ENCODE measurements at places on chromosomes 11 and 22.

DNA sequence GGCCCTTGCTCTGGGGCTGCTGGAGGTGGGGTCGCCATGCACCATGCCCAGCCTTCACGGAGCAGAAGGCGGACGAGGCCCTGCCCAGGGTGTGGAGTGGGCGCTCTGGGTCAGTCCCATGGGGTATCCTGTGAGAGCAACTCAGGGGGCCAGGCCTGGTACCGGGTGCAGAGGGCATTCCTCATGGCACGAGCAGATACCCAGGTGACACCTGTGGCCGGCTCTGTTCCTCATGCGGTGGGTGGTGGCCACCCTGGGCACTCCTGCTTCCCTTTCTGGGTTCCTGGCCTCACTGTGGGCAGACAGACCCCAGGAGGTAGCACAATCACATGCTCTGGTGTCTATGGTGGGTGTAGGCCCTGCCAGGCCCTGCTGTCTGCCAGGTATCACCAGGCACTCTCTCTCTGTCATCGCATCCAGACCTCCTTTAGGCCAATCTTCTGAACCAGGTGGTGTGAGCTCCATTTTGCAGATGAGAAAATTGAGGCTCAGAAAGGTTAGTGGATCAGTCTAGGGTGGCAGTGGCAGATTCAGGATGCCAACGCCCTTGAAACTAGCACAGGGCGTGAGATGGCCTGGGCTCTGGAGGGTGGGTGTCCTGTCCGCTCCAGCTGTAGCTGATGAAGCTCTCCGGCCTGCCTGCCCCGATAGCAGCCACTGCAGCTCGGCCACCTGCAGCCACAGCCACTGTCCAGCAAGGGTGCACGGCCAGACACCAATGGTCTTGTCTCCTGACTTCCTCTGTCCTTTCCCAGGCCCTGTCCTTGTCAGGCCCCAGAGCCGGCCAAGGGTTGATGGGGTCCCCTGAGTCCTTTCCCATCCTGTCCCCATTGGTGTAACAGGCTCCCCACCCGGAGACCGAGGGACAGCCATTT is 15.1 kb downstream of the DGKZ start:
- DNase-seq = no peak
- H3K27ac ChIP-seq = peak overlapping the region; percentile 71
- H3K36me3 ChIP-seq = no peaks in the 10 kb centered on the region
- H3K4me3 ChIP-seq = no peak overlapping the region

DNA sequence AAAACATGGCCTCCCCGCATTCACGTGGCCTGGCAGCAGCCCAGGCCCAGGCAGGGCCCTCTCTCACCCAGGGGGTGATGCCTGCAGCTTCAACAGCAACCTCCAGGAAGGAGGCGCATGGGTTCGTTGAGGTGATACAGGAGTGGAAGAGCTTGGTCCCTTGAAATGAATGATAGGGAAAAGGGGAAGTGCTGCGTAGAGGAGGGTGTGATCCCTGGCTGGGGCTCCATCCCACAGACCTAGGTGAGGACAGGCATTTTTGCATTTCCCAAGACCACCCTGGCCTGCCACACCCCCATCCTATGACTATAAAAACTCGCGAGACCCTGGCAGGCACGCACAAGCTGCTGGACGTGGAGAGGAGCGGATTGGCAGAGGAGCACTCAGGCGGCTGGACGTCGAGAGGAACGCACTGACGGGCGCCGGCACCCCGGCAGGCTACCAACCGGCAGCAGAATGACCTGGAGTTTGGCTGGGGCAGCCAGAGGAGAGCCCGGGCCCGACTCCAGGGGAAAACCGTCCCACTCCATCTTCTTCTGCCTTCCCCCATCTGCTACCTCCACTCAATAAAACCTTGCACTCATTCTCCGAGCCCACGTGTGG is 32.6 kb downstream of the RTN4R start:
- no peak overlapping the region for H3K4me3 ChIP-seq
- H3K4me1 ChIP-seq = peaks cover 11% of the 10 kb centered on the region
- DNase-seq = no peak
- H3K36me3 ChIP-seq = no peaks in the 10 kb centered on the region

DNA sequence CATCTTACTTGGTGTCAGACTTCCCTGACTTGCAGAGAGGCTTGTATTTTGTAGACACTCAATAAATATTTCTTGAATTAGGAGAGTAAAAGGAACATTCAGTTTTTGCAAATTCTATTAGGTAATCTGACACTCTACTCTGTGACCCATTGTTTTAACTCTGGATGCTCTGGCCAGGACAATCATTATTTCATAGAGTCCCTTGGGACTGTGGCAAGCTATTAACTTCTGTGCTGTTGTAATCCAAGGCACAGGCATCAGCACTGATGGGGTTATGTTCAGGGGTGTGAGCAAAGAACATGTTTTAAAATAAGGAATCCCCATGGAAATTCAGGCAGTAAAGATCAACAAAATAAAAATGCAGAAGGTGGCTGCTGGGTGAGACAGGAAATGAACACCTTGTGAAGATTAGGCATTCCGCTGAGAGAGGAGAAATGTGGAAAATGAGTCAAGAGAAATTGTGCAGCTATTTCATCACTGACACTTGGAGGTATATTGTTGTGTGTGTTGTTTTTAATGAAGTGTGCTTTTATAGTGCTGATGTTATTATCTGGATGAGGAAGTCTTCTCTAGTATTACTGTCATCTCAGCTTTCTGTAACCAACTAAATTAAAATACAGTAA is 175.2 kb downstream of the WNT11 start:
- H3K36me3 ChIP-seq = no peaks in the 10 kb centered on the region
- DNase-seq = no peak
- no peak overlapping the region for H3K4me3 ChIP-seq
- peak overlapping the region; percentile 86 for H3K27ac ChIP-seq

- peak overlapping the region; percentile 90 for H3K27ac ChIP-seq
- peak; percentile 82 for DNase-seq
- H3K36me3 ChIP-seq = no peaks in the 10 kb centered on the region
- no peak overlapping the region for H3K4me3 ChIP-seq
- peaks cover 2% of the 10 kb centered on the region for H3K4me1 ChIP-seq
- H3K27me3 ChIP-seq = no peaks in the 10 kb centered on the region
Observed at GRCh38 chr11:105937738-105938137, 84.3 kb downstream of the MSANTD4 start.

- no peak overlapping the region for H3K27ac ChIP-seq
- DNase-seq = no peak
- peaks cover 2% of the 10 kb centered on the region for H3K4me1 ChIP-seq
- H3K36me3 ChIP-seq = no peaks in the 10 kb centered on the region
Observed at GRCh38 chr11:78651923-78652842, 77.5 kb upstream of the NARS2 start.

DNA sequence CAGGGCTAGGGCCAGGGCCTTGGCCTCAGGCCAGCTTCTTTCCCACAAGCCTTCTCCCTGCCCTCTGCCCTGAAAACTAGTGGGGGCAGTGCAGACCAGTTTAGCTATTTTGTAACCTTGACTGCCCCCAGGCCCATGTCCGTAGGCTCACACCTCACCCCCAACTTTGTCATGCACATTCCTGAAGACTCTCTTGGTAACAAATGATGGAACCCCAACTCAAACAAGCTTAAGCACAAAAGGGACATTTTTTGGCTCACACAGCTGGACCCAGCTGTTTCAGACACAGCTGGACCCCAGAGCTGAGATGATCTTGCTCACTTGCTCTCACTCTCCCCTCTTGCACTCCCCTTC is 46.6 kb downstream of the KCNQ1OT1 start:
- peaks cover 2% of the 10 kb centered on the region for H3K4me1 ChIP-seq
- no peak overlapping the region for H3K27ac ChIP-seq
- no peaks in the 10 kb centered on the region for H3K27me3 ChIP-seq
- peaks cover 7% of the 10 kb centered on the region for H3K36me3 ChIP-seq
- no peak for DNase-seq
- no peak overlapping the region for H3K4me3 ChIP-seq

GRCh38 chr11:100684101-100685065 is 2.7 kb upstream of the ARHGAP42 start:
- H3K27me3 ChIP-seq = no peaks in the 10 kb centered on the region
- H3K27ac ChIP-seq = peak overlapping the region; percentile 40
- no peak overlapping the region for H3K4me3 ChIP-seq
- no peaks in the 10 kb centered on the region for H3K36me3 ChIP-seq
- no peak for DNase-seq
- no peaks in the 10 kb centered on the region for H3K4me1 ChIP-seq

DNA sequence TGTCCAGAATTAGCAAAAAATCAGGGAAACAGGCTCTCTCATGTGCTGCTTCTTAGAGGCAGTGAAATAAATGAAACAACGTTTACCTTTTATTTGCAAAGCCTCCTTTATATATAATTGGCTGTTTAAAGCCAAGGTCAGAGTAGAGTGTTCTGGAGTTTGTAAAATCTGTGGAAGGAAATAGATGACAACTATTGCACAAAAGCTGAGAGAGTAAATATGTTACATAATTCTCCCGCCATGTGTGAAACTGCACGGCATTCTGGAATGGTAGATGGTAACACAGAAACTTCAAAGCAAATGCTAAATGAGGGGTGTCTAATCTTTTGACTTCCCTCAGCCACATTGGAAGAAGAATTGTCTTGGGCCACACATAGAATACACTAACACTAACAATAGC is 51.5 kb upstream of the FGF3 start:
- peaks cover 5% of the 10 kb centered on the region for H3K4me1 ChIP-seq
- H3K27ac ChIP-seq = no peak overlapping the region
- H3K27me3 ChIP-seq = peaks cover 65% of the 10 kb centered on the region
- no peak overlapping the region for H3K4me3 ChIP-seq
- H3K36me3 ChIP-seq = no peaks in the 10 kb centered on the region

GRCh38 chr11:78199015-78199652 is 10.4 kb downstream of the USP35 start:
- peaks cover 65% of the 10 kb centered on the region for H3K36me3 ChIP-seq
- H3K4me3 ChIP-seq = no peak overlapping the region
- no peak for DNase-seq
- peaks cover 5% of the 10 kb centered on the region for H3K4me1 ChIP-seq
- no peaks in the 10 kb centered on the region for H3K27me3 ChIP-seq

DNA sequence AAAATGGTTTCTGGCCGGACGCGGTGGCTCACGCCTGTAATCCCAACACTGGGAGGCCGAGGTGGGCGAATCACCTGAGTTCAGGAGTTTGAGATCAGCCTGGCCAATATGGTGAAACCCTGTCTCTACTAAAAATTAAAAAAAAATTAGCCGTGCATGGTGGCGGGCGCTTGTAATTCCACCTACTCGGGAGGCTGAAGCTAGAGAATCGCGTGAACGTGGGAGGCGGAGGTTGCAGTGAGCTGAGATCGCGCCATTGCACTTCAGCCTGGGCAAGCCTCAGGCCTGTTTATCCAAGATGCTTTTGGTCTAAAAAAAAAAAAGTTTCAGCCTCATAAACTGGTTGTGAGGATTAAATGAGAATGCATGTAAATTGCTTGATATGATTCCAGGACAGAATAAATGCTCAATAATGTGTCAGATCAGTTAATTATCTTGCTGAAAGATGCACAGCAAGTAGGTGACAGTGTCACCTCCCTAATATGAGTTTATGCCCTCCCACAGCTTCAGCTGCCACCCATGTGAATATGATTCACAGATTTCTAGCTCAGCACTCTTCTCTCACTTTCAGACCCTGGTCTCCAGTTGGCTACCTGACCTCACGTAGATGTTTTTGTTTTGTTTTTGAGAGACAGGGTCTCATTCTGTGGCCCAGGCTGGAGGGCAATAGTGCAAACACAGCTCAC is 1.1 kb upstream of the ALG8 start:
- peaks cover 12% of the 10 kb centered on the region for H3K36me3 ChIP-seq
- H3K27me3 ChIP-seq = no peaks in the 10 kb centered on the region
- peaks cover 2% of the 10 kb centered on the region for H3K4me1 ChIP-seq
- H3K4me3 ChIP-seq = no peak overlapping the region
- DNase-seq = no peak

- no peak overlapping the region for H3K27ac ChIP-seq
- H3K27me3 ChIP-seq = no peaks in the 10 kb centered on the region
- H3K4me1 ChIP-seq = peaks cover 28% of the 10 kb centered on the region
- peaks cover 54% of the 10 kb centered on the region for H3K36me3 ChIP-seq
- DNase-seq = peak; percentile 33
- H3K4me3 ChIP-seq = no peak overlapping the region
Observed at GRCh38 chr11:65851083-65851579, 6.8 kb downstream of the CFL1 start.

DNA sequence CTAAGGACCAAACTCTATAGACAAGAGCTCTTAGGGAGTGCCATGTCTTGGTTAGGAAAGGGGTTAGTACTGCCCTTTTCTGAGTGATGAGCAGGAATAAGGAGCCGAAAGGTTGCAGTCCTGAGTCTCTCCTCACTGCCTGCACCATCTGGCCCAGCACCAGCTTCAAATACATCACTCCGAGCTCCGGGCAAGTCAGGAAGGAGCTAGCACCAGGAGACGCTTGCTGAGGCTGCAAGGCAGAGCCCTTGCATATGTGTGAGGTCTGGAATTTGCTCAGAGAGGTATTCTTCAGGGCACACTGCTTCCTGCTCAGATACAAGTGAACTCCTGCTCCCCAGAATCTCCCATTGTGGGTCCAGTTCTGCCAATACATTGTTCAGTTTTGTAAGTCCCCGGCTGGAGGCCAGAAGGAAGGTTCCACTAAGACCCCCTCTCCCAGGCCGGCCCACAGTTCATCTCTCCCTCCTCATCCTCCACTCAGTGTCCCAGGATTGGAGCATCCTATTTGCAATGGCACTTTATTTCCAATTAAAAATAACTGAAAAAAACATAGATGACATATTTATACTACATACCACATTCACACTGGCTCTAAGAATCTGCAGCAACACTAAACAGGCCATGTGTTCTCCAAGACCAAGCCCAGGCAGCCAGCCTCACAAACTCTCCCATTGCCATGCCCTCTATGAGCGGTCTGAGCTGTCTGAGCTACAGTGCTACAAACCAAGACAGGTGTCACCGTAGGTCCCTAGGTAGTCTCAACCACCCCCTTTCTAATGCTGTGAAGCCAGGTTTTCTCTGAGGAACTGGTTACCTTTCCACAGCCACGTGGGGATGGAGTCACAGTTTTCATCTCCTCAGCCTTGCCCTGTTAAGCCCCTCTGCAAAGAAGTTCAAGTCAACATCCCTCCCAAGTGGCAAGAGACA is 55.1 kb upstream of the SPATA19 start:
- no peaks in the 10 kb centered on the region for H3K36me3 ChIP-seq
- no peaks in the 10 kb centered on the region for H3K4me1 ChIP-seq
- H3K27me3 ChIP-seq = peaks cover 10% of the 10 kb centered on the region
- DNase-seq = no peak
